ENCODE measurements at places on chromosomes 3 and 15.
A peak's percentile ranks its signal among the peaks of the same experiment; 100 is the strongest.

DNA sequence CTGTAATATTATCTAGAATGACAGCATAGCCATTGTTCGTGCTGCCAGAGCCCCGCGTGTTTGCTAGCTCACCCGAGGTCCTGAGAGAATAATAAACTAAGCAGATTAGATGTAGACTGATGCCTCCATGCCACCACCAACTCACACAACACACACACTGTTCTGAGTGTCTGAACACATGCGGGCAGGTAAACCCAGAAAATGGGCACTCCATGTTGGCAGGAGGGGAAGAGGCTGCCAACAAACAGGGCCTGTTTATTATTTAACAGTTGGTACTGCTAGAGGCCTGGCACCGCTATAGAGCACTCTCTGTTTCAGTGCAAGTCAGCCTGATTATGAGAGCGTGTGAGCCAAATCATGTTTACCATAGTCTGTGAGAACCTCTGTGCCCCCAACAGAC, 299.0 kb downstream of the ZBTB20 start:
- peak; percentile 80 for DNase-seq

DNA sequence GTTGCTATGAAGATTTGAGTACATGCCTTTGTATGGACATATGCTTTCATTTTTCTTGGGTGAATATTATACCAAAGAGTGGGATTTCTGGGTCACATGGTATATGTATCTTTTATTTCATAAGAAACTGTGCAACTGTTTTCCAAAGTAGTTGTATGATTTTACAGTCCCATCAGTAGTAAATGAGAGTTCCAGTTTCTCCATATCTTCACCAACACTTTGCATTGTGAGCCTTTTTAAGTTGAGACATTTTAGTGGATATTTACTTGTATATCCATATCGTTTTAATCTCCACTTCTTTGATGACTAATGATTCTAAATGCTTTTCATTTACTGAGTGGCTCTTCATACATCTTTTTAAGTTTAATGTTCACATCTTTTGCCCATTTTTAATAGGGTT, 20.3 kb downstream of the MEF2A start:
- DNase-seq: no peak

- no peak for DNase-seq
Observed at GRCh38 chr15:28961391-28961790, 75.6 kb downstream of the APBA2 start.

GRCh38 chr3:8653800-8654408, 9.3 kb upstream of the SSUH2 start:
- DNase-seq: no peak

- DNase-seq: no peak
Observed at GRCh38 chr15:43934480-43934879, 107.7 kb downstream of the WDR76 start.

DNA sequence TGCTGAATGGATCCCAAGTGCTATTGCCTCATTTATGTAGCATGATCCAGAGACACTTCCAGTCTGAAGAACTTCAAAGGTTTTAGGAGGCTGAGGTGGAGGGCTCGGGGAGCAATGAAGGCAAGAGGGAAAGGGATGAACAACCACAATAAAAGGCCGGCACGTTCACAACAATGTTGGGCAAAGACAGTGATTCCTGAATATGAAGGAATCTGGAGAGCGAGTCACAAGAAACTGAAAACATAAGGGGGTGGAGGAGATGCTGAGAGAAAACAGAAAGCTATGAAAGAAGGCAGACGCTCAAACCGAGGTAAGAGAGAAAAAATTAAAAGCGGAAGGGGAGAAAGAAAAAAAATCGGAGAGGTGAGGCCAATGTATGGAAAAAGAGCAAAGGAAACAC, 120.1 kb downstream of the GREM1 start:
- no peak for DNase-seq
